Kidney epithelial cell (primary cell): ENCODE measurements at places on chromosomes 13 and 19. TPM values are rescaled to one million over a fixed set of nuclear protein-coding genes. Genes with fewer than 3 reads are reported as not detected.

CDC42EP5 gene
- 21.4 and 24.4 TPM in 2 replicates for total RNA-seq

SHISA2 gene
- 89.5 and 105 TPM in 2 replicates for total RNA-seq

DNA sequence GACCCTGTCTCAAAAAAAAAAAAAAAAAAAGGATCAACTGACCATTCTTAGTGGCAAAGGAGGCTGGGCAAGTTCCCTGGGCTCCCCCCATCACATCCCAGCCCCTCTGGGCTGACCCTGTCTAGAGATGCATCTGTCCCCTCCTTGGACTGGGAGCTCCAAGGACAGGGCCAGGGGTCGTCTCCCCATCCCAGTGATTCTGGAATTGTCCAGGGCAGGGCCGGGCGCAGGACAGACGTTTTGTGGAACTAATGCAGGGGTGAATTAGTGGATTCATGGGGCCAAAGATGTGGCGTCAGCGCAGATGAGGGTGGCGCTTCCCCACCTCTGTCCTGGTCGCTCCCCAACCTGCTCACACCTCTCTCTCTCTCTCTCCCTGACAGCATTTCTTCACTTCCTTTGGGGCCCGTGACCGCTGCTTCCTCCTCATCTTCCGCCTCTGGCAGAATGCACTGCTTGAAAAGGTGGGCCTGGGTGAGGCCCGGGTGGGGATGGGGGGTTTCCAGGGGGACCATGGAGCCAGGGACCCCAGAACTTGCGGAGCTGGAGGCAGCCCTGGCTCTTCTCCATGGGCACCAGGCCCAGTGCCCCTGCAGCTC, 11.1 kb downstream of the GRAMD1A start:
- DNase-seq: no peak

GRCh38 chr13:88806438-88806837, 1135.3 kb downstream of the SLITRK5 start:
- DNase-seq: no peak

DNA sequence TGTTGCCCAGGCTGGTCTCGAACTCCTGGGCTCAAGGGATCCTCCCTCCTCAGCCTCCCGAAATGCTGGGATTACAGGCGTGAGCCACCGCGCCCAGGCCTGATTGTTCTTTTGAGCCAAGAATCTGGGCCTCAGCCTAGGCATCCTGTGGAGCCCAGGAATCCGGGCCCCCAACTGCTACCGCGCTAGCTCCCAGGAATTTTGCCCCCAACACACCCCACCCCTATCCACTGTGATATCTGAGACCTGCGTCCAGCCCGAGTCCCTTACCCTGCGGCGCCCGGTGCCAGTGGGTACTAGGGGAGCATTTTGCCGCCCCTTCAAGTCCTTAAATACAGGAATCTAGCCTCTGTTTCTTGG, 838 bp upstream of the MYADM start:
- DNase-seq: no peak

DNA sequence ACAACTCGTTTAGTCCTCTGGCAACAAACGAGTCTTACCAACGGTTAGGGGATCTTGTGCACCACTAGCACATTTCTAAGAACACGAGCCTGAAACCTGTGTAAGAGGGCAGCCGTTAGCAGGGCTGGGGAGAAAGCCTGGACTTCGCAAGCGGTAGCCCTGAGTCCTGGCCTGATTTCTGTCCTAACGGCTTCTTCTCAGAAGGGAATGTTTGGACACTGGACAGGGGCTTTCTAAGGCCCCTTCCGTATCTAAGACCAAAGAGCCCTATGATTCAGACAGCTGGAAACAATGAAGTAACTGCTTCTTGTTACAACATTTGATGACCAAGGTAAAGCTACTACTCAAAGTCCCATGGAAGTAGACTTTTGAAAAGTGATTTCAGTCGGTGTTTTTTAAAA, 2.2 kb downstream of the ANKRD10 start:
- DNase-seq: no peak

GRCh38 chr13:48729856-48730255, 76.1 kb downstream of the CYSLTR2 start:
- no peak for DNase-seq
